Activated gamma-delta T cell (primary cell): ENCODE measurements at places on chromosomes 6 and 20.

GRCh38 chr6:26224940-26225847 lies 138.0 kb downstream of the HFE start:
- no peak for DNase-seq

GRCh38 chr6:17478223-17478907 lies 85.0 kb downstream of the CAP2 start:
- no peak for DNase-seq

GRCh38 chr6:80029470-80029869 lies 25.0 kb downstream of the TTK start:
- no peak for DNase-seq

DNA sequence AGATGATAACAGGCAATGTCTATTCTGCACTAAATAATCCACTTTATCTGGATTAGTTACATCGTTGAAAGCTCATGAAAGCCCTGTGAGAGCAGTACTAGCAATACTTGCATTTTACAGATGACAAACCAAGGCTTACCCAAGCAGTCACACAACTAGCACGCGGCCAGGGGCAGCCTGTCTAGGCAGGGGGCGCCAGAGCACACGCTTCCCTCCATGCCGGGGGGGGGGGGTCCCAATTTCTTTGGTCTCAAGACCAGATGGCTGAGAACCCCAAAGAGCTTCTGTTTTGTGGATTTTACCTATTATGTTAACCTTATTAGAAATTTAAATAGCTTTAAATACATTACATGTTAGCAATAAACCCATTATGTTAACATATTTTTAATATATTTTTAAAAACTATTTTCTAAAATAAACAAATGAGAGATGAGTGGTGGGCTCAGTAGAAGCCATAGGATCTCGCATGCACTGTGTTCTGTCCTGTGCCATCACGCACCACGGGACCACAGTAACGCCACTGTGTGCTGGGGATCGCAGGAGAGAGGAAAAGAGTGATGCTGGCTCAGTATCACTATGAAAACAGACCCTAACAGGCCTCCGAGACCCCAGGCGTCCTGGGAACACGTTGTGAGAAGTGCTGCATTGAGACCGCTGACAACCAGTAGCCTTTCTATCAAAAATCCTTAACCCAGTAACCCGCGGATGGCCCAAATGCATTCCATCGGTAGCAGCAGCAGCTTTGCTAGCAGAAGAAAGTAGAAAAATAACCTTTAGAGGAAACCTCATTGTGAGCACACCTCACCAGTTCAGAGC lies 5.3 kb upstream of the PRR18 start:
- no peak for DNase-seq

GRCh38 chr6:129416337-129416990 lies 293.5 kb downstream of the ARHGAP18 start:
- DNase-seq, result no peak

DNA sequence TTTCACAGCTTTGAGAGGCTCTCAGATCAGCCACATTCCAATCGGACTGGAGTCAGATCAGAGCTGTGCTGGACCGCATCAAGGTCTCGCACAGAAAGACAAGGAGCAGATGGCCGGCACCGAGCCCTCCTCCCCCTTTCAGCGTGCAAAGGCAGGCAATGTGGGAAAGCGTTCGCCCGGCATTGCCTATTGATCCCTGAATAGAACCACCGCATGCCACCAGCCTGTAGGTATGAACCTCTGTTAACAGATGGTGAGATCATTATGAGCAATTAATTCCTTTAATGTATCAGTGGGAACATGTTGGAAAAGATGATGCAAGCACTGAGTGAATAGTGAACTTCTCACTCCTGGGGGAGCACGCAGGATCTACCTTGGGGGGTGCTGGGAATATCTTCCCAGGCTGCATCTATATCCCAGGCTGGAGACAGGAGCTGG lies 117.5 kb upstream of the ID4 start:
- no peak for DNase-seq

GRCh38 chr20:4507288-4507719 lies 214.4 kb upstream of the PRND start:
- no peak for DNase-seq

DNA sequence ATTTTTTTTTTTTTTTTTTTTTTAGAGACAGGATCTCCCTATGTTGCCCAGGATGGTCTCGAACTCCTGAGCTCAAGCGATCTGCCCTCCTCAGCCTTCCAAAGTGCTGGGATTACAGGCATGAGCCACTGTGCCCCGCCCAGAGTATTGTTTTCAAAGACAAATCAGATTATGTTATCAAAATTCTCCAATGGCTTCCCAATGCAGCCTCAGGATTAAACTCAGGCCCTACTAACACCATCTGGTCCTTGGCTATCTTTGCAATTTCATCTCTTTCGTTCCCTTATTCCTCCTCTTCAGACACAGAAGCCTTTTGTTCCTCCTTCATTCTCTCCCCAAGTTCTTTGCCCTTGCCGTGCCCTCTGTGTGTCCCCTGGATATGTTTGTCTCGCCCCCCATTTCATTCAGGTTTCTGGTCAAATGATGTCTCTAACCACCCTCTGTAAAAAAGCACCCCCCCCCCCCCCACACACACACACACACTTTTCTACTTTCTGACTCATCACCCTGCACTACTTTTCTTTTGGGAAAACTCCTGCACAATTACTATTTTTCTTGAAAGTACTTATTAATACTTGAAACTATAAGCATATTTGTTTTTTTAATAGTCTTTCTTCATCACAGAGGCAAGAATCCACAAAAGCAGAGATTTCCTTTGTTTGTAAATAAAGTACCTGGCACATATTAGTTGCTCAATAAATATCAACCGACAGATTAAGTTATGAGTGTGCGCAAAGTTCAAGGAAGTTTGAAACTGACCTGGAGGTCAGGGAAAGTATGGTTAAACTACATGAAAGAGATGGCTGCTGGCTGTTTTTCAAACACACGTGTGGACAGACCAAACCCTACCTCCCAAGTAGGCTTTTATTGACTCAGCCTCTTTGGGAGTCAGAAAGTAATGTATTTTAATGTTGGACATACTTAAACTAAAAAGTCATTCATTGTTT lies 16.7 kb downstream of the BTN1A1 start:
- no peak for DNase-seq

GRCh38 chr20:24962182-24962492 lies 13.1 kb downstream of the CST7 start:
- no peak for DNase-seq

- DNase-seq, result no peak
These were observed 2.5 kb upstream of the SLC17A9 start for GRCh38 chr20:62949962-62950361.

- no peak for DNase-seq
These were observed 150.3 kb upstream of the SASH1 start for GRCh38 chr6:148192310-148192709.
